ENCODE measurements at places on chromosomes 4 and X.

GRCh38 chrX:14676431-14676830, 147.1 kb downstream of the GLRA2 start:
- DNase-seq: no peak

- peak; percentile 51 for DNase-seq
Measured at GRCh38 chrX:17590892-17591740, 146.2 kb upstream of the SCML1 start.

DNA sequence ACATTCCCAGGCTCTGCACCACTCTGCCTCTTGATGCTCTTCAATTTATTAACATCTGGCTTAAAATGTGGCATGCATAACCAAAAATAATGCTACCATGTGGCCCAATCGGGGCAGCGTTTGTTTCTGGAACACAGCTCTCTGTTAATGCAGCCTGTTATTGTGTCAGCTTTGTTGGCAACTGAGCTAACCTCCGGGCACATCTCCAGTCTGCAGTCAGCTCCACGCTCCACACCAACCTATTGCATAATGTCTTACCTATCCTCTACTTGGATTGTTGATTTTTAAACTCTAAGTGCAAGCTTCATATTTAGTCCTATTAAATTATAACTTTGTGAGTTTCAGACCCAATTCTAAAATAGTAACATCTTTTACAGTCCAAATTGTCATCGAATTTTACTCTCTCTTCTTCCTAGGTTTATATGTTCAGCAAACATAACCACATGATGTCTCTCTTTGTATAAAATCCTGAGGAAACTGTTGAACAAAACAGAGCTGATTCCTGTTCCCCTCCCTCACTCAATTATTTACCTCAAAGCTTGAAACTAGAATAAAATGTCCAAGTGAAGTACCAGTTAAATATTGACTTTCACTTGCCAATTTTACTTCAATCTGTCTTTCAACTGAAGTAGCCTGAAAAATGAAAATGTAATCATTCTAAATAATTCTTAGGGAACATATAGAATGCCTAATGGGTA, 92.2 kb upstream of the RAPGEF2 start:
- peak; percentile 20 for DNase-seq

DNA sequence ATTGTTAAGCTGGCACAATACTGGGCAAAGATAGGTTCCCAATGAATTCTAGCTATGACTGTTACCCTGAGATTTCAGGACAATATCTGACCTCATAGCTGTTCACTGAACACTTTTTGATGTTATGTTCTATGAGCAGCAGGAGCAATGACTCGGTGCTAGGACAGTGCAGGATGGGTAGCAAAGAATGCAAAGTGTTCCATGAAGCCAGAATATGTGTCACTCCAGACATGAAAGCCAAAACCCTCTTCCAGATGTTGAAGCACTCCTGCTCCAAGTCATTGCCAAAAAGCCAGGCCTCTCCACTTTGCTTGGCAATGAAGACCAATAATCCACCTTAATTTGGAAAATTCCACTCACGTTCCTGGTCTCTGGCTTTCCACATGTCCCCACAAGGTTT, 300.9 kb upstream of the CPEB2 start:
- DNase-seq: no peak

GRCh38 chrX:153971124-153971449, 531 bp downstream of the HCFC1 start:
- DNase-seq: peak; percentile 75

- DNase-seq: peak; percentile 68
Measured at GRCh38 chr4:112604589-112604988, 32.1 kb downstream of the ZGRF1 start.

- no peak for DNase-seq
Measured at GRCh38 chr4:18318682-18319388, 297.3 kb upstream of the LCORL start.

DNA sequence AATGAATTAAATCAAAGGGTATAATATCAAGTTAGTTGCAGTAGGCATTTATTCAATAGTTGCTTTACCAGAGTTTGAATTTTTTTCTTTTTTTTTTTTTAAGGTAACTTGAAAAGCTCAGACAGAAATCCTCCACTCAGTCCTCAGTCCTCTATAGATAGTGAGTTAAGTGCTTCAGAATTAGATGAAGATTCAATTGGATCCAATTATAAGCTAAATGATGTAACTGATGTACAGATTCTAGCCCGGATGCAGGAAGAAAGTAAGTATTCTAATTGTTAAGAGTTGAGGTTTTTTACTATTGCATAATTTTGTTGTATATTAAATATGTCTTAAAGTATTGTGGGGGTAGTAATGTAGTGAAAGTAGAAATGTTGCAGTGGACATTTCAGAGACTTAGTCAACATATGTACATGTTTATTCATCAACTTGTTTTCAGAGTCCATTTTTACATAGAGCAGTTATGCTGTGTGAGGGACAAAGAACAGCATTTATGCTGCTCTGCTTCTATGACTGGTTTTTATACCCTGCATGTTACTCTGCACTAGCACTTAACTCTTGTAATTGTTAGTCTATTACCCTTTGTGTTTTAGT, 38.4 kb downstream of the SLAIN2 start:
- DNase-seq: no peak

- DNase-seq: peak; percentile 62
Measured at GRCh38 chr4:42750091-42750490, 93.2 kb upstream of the ATP8A1 start.

DNA sequence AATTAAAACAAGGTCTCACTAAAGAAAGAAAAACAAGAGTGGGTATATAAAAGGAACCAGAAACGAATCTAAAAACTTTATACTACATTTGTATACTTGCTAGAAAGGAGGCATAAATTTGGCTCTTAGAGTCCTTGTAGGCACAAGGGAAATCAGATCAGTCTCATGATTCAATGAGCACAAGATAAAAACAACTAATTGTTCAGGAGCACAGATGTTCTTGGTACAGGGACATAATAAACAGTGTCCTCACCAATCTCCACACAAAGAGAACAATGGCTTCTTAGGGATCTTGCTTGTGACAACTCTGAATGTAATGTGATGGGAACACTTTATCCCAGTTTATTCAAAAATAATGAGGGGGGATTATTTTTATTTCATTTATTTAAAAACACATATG, 28.3 kb downstream of the TMEM144 start:
- DNase-seq: no peak

DNA sequence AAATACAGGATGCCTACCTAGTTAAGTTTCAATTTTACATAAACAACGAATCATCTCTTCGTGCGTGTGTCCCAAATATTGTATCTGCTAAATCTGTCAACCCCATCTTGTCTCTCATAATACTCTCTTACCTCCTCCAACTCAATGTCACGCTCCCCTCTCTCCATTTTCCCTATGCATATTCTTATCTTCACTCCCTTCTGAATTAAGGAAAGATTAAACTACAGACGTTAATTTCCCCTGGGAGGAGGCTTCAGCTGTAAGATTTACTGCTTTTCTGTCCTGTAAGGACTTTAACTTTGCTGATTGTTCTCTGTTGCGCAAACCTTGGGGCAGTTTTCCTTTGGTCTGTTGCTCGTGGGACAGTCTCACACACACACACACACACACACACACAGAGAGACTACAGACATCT, 455 bp upstream of the ABCB7 start:
- DNase-seq: peak; percentile 0

- no peak for DNase-seq
Measured at GRCh38 chrX:30141966-30142365, 73.4 kb upstream of the MAGEB2 start.

- DNase-seq: no peak
Measured at GRCh38 chrX:110277609-110278008, 40.3 kb downstream of the AMMECR1 start.

All from hippocampal formation (tissue), 2 donors.